ENCODE measurements at places on chromosomes 11 and 22. TPM values are rescaled to one million over a fixed set of nuclear protein-coding genes. Genes with fewer than 3 reads are reported as not detected.

GRCh38 chr11:10443721-10444235 lies 11.3 kb upstream of the AMPD3 start:
- H3K27ac ChIP-seq, result no peak overlapping the region
- no peak for DNase-seq
- H3K36me3 ChIP-seq, result no peaks in the 10 kb centered on the region
- no peaks in the 10 kb centered on the region for H3K4me1 ChIP-seq
- no peaks in the 10 kb centered on the region for H3K27me3 ChIP-seq
- no peak overlapping the region for H3K4me3 ChIP-seq

Gene PRRG4
- total RNA-seq, result 18.6 TPM

GRCh38 chr22:43553451-43554258 lies 141.8 kb downstream of the MPPED1 start:
- H3K4me3 ChIP-seq, result no peak overlapping the region
- no peaks in the 10 kb centered on the region for H3K4me1 ChIP-seq
- no peak for DNase-seq

DNA sequence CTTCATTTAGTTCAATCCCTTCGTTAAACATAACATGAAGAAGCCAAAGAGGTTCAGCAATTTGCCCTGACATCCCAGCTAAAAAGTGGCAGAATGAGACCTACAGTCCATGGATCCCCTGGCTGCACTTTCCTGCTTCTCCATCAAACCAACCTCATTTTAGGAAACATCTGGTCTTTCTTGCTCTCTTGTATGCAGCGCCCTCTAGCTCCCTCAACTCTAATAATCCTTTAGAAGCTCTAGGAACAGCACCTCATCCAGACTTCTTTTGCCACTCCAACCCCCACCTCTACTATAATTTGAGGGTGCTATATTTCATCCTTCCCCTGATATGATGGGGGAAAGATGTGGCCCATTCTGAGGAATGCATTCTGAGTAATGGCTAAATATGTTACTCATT lies 7.4 kb downstream of the CNTF start:
- no peak for DNase-seq
- H3K4me1 ChIP-seq, result peaks cover 55% of the 10 kb centered on the region
- no peak overlapping the region for H3K27ac ChIP-seq
- no peaks in the 10 kb centered on the region for H3K36me3 ChIP-seq
- H3K27me3 ChIP-seq, result no peaks in the 10 kb centered on the region

GRCh38 chr11:122344215-122344614 lies 228.2 kb upstream of the BLID start:
- DNase-seq, result no peak
- peaks cover 25% of the 10 kb centered on the region for H3K4me1 ChIP-seq
- no peak overlapping the region for H3K27ac ChIP-seq
- no peaks in the 10 kb centered on the region for H3K36me3 ChIP-seq
- H3K4me3 ChIP-seq, result no peak overlapping the region
- H3K27me3 ChIP-seq, result no peaks in the 10 kb centered on the region

GRCh38 chr11:33110083-33110482 lies 51.2 kb downstream of the CSTF3 start:
- H3K27me3 ChIP-seq, result no peaks in the 10 kb centered on the region
- DNase-seq, result no peak
- H3K36me3 ChIP-seq, result no peaks in the 10 kb centered on the region

- DNase-seq, result no peak
- no peaks in the 10 kb centered on the region for H3K36me3 ChIP-seq
- H3K27ac ChIP-seq, result no peak overlapping the region
- no peaks in the 10 kb centered on the region for H3K4me1 ChIP-seq
- H3K4me3 ChIP-seq, result no peak overlapping the region
Measured at GRCh38 chr11:109853156-109853776, 239.9 kb upstream of the ZC3H12C start.

- peak overlapping the region; percentile 83 for H3K4me3 ChIP-seq
- no peak for DNase-seq
- H3K27me3 ChIP-seq, result no peaks in the 10 kb centered on the region
- H3K27ac ChIP-seq, result peak overlapping the region; percentile 96
- H3K36me3 ChIP-seq, result peaks cover 20% of the 10 kb centered on the region
Measured at GRCh38 chr22:49962751-49963646, 2.4 kb downstream of the PIM3 start.

GRCh38 chr11:1202154-1202775 lies 20.6 kb upstream of the MUC5B start:
- H3K27me3 ChIP-seq, result no peaks in the 10 kb centered on the region
- H3K4me1 ChIP-seq, result no peaks in the 10 kb centered on the region
- DNase-seq, result no peak
- H3K4me3 ChIP-seq, result no peak overlapping the region

DNA sequence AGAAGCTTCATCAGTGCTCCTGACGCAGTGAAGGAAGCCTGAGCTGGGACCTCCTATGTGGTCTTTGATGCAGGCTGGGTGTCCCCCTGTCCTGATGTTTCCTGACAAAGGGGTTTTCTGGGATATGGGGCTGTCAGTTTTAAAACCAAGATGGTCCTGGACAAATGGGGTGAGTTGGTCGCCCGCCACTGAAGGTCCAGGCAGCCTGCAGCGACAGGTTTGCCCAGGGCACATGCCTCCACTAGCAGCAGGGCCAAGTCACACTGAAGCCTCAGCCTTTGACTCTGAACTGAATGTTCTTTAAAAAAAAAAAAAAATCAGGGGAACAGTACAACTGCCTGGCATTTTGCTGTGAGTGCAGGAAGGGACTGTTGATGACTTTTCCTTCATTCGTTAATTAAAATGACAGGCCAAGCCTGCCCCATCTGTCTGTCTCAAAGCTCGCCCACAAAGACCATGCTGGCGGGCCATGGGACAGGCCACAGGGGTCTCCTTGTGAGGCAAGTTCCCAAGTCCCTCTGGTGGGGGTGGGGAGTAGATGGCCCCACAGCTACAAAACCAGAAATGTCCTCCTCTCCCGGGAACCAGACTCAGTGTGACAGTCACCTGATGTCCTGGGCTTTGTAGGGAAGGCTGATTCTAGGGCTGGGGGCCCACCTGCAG lies 274.8 kb downstream of the CTTN start:
- no peak overlapping the region for H3K27ac ChIP-seq
- H3K36me3 ChIP-seq, result no peaks in the 10 kb centered on the region
- DNase-seq, result no peak

GRCh38 chr11:11458485-11458884 lies 105.4 kb upstream of the CSNK2A3 start:
- no peak for DNase-seq
- H3K27ac ChIP-seq, result no peak overlapping the region
- H3K27me3 ChIP-seq, result no peaks in the 10 kb centered on the region
- H3K4me3 ChIP-seq, result no peak overlapping the region
- no peaks in the 10 kb centered on the region for H3K36me3 ChIP-seq

DNA sequence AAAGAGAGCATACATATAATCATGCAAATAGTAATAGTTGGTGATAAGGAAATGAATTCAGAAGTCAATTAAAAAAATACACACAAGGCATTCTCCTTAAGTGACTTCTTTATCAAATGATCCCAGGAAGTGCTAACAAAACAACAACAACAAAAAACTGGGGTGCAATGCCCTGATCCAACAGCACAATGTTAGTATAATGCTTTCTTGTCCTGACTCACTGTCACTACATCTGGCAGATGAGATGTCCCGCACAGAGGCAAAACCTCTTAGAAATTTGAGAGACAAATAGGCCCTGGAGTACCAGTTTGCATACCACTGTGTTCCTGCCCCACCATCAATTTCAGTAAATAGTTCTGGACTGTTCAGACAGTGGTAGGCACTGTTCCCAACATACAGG lies 11.0 kb upstream of the AMBRA1 start:
- H3K27ac ChIP-seq, result no peak overlapping the region
- H3K36me3 ChIP-seq, result no peaks in the 10 kb centered on the region
- H3K27me3 ChIP-seq, result no peaks in the 10 kb centered on the region

DNA sequence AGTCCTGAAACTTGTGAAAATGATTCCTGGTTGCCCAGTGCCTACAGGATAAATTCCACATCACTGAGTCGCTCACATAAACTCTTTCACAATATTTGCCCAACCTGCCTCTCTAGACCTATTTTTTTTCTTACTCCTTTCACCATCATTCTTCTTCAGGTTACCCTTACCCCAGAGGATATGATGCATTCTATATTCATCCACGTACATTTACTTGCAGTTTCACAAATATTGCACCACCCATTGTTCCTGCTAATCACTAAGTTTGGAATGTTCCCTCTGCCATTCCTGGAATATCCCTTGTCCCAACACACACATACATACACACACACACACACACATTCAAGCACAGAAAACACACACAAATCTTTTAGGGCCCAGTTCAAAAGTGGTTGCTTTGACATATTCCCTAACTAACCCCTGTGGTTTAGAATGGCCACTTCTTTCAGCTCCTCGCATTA lies 379.5 kb downstream of the ETS1 start:
- no peak overlapping the region for H3K27ac ChIP-seq
- DNase-seq, result no peak
- peaks cover 17% of the 10 kb centered on the region for H3K4me1 ChIP-seq
- H3K36me3 ChIP-seq, result no peaks in the 10 kb centered on the region

Data from thyroid gland (tissue), 4 donors.